CD8-positive, alpha-beta memory T cell (primary cell): ENCODE measurements at places on chromosomes 6 and 20. TPM values are rescaled to one million over a fixed set of nuclear protein-coding genes. Genes with fewer than 3 reads are reported as not detected.

Gene CRIP3
- 0.63 TPM for total RNA-seq

Gene FOXF2
- not detected for total RNA-seq

Gene PLN
- total RNA-seq: not detected

Gene HTR1E
- total RNA-seq: not detected

Gene OPRM1
- not detected for total RNA-seq

Gene APOBEC2
- total RNA-seq: not detected

Gene KIF16B
- total RNA-seq: 3.2 TPM

Gene GPR6
- not detected for total RNA-seq

Gene RNF182
- total RNA-seq: not detected

Gene HLA-DRB1
- 24.7 TPM for total RNA-seq

DNA sequence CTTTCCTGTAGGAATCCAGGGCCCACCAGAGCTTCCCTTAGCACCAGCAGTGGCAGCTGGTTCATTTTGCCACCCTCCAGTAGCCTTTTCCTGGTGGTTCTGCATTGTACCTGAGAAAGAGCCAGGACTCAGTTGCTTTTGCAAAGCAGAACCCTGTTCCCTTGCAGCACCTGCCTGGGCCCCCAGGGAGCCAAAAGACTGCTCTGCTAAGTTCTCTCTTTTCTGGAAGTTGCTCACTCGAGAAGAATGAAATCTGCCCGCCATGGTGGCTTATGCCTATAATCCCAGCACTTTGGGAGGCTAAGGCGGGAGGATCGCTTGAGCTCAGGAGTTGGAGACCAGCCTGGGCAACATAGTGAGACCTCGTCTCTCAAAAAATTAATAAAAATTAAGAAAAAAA lies 24.0 kb downstream of the GHRH start:
- no peak for DNase-seq

DNA sequence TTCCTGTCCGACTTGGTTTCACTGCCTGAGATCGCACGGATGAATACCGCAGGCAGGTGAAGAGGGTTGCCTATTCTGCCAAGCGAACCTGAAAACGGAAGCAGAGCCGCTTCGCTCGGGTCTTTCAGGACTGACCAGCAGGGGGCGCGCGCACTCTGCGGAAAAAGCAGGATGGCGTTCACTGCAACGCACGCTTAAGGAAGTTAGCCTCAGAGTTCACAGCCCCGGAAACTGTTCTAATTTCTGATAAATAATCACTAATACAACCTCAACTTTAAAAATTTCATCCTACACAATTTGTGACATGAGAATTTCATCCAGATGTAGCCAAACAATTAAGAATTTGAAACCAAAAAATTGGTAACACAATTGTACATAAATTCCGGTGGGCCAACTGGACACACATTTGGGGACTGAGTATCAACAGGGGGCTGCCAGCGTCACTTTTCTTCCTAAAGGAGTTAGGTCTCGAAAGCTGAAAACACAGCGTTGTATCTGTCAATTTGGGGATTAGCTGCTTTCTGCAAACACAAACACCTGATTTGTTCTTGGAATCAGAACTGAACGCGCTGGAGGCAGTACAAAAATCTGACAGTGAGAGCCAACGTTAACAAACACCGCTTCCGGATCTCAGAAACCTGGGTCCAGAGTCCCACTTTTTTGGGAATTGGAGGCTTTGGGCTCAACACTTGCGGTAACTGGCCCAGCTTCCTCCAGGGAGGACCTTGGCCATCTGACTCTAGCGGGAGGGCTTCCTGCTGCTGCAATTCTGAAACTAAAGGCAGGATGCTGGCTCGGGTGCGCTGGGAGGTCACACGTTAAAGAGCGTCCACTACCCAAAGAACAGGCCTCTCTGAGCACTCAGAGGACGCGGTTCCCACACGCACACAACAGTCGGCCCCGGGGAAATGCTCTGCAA lies 8.8 kb downstream of the PXDC1 start:
- DNase-seq: peak; percentile 84

DNA sequence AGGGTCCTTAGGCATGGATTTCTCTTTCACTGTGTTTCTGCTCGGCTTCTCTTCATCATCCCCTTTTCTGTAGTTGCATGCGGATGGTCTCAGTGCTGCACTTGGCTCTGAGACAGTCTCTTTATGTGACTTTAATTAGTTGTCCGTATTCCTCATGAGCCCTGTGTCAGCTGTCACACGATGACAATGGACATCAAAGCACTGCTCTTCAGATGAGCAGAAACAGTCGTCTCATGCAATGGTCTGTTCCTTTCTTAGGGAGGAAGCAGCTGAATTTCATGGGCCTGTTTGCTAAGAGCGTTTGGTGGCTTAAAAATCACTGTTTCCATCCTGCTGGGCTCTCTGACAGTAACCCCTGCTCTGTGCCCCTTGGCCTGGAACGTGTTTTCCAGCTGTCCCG lies 64.9 kb downstream of the SYTL3 start:
- DNase-seq: no peak

- DNase-seq: no peak
These were observed 273.0 kb downstream of the ADGB start for GRCh38 chr6:146871611-146872425.

GRCh38 chr6:1820165-1820564 lies 210.4 kb downstream of the FOXC1 start:
- no peak for DNase-seq

GRCh38 chr6:128413291-128413690 lies 107.1 kb downstream of the PTPRK start:
- no peak for DNase-seq

DNA sequence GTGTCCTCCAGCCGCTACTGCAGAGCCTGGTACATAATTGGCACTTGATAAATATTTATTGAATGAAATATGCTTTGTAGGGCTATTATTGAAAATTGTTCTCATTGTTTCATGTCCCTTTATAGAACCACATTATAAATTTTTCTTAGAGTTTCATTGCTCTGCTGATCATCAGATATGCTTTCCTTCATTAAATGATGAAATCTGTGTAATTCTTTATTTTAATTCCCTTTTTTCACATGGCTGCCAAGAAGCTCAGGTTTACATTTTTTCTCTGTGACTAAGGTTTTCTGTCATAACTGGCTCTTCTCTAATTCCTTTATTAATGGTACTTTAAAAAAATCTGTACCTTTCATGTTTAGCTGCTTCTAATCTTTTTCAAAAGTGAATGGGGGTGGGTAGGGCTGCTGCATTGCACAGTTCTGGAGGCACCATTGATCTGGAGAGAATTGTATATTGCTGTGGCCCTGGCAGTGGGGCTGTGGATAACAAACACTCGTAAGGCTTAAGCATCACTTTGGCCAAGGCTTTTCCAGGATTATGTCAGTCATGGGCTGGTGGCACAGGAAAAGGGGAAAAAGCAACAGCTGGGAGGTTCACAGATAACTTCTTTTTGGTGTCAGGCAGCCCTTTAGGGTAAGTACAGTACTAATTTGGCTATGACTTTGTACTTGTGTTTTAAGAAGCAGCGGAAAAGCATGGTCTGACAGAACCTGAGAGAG lies 43.8 kb downstream of the ARFGEF2 start:
- no peak for DNase-seq

GRCh38 chr6:63806573-63806913 lies 170.9 kb downstream of the PHF3 start:
- no peak for DNase-seq

DNA sequence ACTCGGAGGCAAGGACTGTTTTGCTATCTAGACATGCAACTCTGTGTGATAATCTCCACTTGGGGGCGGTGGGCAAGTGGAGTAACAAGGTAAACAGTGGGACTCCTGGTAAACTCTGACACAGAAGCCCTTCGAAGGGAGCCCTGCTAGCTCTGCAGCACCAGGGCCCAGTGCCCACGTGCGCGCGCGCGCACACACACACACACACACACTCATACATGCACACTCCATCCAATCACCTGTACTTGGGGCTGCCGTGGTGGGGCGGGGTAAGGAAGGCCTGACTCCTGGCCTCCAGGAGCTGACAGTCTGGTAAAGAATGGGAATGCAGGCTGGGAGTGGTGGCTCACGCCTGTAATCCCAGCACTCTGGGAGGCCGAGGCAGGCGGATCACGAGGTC lies 36.4 kb downstream of the TAF4 start:
- DNase-seq: no peak

DNA sequence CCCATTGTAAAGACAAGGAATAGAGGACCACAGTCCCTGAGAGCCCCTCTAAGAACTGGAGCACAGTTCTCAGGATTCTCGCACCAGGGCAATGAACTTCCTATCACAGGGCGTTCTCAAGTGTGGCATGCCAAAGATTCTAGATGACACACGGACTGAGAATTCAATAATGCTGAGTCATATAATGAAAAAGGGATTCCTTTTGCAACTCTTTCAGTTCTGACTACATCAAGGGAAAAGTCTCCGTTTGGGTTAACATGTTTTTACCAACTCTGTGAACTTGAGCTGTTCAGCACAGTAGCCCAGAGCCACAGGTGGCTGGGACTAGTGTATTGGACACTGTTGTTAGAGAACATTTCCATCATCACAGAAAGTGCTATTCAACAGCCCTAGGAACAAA lies 3.4 kb downstream of the MED20 start:
- DNase-seq: no peak

- no peak for DNase-seq
These were observed 542.4 kb upstream of the FLRT3 start for GRCh38 chr20:14879839-14880238.

GRCh38 chr6:156689656-156690055 lies 87.5 kb upstream of the ARID1B start:
- DNase-seq: no peak

DNA sequence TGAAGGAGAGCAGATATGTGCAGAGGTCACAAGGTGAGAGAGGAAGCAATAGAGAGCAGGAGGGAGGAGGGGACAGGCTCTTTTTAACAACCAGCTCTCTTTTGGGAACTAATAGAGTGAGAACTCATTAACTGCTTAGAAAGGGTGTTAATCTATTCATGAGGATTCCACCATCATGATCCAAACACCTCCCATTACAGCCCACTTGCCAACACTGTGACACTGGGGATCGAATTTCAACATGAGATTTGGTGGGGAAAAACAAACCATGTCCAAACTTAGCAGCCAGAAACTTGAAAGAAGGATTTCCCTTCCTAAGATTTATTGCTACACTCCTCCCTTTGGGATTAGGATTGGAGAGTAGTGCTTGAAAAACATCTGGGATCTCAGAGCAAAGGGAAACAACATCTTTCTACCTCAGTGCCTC lies 135.5 kb upstream of the PLCB4 start:
- DNase-seq: no peak
